Activated B cell treated with CpG ODN at 0.5 μM for 24 hours (primary cell): ENCODE measurements at places on chromosomes 6 and 20. TPM values are rescaled to one million over a fixed set of nuclear protein-coding genes. Genes with fewer than 3 reads are reported as not detected.

LCA5 gene
- total RNA-seq, result 0.17 and 0.18 TPM in 2 replicates

CDH26 gene
- 1.4 and 1.6 TPM in 2 replicates for total RNA-seq

SRMS gene
- 0.16 TPM in 1 of 2 replicates, not detected in the other for total RNA-seq

GRCh38 chr6:99345164-99345563, 4.3 kb downstream of the FAXC start:
- no peak overlapping the region for H3K4me3 ChIP-seq
- DNase-seq, result no peak
- no peak overlapping the region for H3K27ac ChIP-seq
- H3K4me1 ChIP-seq, result peaks cover 6% of the 10 kb centered on the region
- H3K27me3 ChIP-seq, result peaks cover 33% of the 10 kb centered on the region

DNA sequence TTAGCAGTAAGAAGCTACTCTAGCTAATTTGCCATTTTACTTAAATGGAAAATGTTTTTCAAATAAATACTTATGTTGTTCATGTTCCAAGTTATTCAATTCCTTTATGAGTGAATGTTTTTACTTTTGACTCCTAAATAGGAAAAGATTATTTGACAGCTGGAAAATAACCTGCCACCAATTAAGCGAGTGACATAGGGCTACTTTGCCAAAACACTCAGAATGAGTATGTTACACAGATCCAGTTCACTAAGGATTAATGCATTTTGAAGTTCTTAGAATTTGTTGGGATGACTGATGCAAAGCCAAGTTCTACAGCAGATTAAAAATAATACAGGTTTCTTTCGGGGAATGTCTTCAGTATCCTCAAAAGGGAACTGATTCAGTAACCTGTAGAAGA, 144.4 kb downstream of the ADGRG6 start:
- H3K4me3 ChIP-seq, result no peak overlapping the region
- DNase-seq, result no peak
- no peaks in the 10 kb centered on the region for H3K4me1 ChIP-seq
- H3K27ac ChIP-seq, result no peak overlapping the region

- no peak for DNase-seq
- peaks cover 86% of the 10 kb centered on the region for H3K36me3 ChIP-seq
Measured at GRCh38 chr20:32139947-32140346, 30.4 kb downstream of the TM9SF4 start.

DNA sequence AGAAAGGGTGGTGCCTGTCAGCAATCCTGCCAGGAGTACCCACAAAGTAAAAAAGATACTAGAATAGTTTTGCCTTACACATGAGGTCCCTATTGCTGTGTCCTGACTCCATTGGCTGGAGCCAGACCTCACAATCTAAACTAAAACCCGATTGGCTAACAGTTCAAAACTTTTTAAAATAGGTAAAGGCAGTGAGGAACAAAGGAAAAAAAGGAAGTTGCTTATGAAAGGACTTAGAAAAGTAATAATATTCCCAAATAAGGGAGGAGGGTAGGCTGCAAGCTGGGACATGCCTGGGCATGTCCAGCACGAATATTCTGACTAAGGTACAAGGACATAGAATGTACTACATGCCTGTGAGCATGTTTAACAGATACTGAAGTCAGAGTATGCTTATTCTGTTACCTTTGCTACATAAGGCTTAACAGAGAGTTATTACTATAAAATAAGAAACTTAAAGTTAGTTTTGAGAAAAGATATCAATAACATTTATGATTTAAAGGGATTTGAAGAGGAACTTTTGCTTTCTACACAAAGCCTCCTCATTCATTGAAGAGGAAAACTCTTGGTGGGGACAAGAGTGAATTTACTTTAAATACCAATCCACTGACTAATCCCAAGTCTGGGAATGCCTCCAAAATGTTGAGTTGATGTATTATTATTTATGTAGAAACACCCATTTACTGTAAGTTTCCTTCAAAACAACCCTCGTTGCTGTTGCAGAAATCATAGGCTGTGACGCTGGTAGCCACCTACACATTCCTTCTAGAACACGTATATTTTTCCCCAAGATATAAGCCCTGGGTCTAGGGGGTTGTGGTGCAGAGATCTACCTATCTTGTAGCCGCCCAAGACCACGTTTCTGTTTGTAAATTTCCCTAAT, 8.2 kb upstream of the MTHFD1L start:
- H3K4me1 ChIP-seq, result peaks cover 8% of the 10 kb centered on the region
- no peak overlapping the region for H3K27ac ChIP-seq
- DNase-seq, result no peak
- H3K36me3 ChIP-seq, result peaks cover 41% of the 10 kb centered on the region

DNA sequence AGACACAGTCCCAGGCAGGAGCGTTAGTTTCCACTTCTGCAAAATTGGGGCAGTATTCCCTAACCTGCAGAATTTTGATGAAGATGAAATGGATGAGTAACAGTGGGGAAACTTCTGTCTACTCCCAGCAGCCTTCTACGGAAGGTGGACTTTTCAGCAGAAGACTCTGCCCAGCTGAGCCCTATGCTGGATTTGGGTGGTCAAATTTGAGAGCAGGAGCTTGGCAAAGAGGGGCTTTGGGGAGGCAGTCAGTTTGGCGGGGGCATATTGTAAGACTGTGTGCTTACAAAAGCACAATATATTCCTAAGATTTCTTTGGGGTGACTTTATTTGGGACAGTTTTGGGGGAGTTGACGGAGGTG, 5.4 kb upstream of the SDCBP2 start:
- H3K4me1 ChIP-seq, result peaks cover 48% of the 10 kb centered on the region
- H3K27me3 ChIP-seq, result no peaks in the 10 kb centered on the region
- H3K36me3 ChIP-seq, result peaks cover 37% of the 10 kb centered on the region
- DNase-seq, result no peak
- no peak overlapping the region for H3K4me3 ChIP-seq

- H3K27me3 ChIP-seq, result no peaks in the 10 kb centered on the region
- H3K4me3 ChIP-seq, result no peak overlapping the region
- H3K36me3 ChIP-seq, result no peaks in the 10 kb centered on the region
- H3K4me1 ChIP-seq, result no peaks in the 10 kb centered on the region
- no peak for DNase-seq
Measured at GRCh38 chr6:71822625-71823024, 63.7 kb upstream of the RIMS1 start.

DNA sequence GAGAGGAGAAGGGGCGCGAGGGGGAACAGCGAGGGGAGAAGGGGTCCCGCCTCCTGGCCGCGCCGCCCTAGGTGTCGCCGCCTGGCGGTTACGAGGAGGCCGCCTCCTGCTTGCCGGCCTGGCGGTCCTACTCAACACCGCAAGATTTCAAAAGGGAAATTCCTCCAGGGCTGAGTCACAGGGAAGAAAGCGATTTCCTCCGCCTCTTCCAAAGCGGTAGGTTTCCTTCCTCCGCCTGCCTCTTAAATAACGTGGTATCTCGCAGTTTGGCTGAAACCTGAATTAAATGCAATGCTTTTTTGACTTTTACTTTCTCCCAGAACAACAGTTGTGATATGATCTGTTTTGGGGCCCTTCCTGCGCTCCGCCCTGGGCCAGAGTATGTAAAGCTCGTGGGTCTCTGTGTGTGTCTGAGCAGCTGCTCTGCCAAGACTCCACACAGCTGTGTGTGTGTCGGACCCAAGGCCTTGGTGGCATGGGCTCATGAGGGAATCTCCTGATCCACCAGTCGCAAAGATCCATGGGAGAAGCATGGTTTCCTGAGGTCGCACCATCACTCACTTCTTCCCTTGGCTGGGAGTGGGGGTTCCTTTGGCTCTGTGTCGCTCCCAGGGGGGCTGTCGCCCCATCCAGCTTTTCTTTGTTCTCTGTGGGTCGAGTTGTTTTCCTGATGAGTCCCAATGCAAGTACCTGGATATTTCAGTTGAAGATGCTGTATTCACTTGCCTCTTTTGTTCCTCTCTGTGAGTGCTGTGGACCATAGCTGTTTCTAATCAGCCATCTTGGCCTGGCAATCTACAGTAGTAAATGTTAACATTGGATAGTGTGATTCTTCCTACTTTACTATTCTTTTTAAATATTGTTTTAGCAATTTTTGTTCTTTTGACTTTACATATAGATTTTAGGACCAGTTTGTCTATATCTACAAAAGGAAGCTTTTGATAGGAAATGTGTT, 31.6 kb upstream of the NOTCH4 start:
- peaks cover 11% of the 10 kb centered on the region for H3K36me3 ChIP-seq
- H3K27ac ChIP-seq, result peak overlapping the region; percentile 92
- H3K4me3 ChIP-seq, result peak overlapping the region; percentile 84
- H3K4me1 ChIP-seq, result peaks cover 77% of the 10 kb centered on the region
- DNase-seq, result peak; percentile 54
- H3K27me3 ChIP-seq, result no peaks in the 10 kb centered on the region

- DNase-seq, result no peak
- H3K27ac ChIP-seq, result no peak overlapping the region
- no peak overlapping the region for H3K4me3 ChIP-seq
Measured at GRCh38 chr6:132520953-132521352, 8.0 kb upstream of the STX7 start.

DNA sequence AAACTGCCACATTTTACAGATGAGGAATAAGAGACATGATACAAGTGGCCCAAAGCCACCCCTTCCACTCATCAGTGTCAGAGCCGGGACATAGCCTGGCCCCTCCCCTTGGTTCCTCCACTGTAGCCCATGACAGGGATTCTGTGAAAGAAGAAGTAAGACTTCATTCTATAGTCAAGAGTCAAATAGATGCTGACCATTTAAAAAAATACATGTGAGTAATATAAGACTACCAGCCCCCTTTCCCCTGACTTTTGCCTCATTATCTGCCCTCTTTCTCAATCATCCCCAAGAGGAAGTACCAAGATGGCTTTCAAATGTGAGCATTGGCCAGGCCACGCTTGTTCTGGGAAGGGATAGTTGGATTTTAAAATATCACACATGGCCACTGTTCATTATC, 57.8 kb upstream of the TAB2 start:
- no peak for DNase-seq
- H3K27me3 ChIP-seq, result no peaks in the 10 kb centered on the region
- no peak overlapping the region for H3K27ac ChIP-seq
- peaks cover 9% of the 10 kb centered on the region for H3K4me1 ChIP-seq
- no peaks in the 10 kb centered on the region for H3K36me3 ChIP-seq

DNA sequence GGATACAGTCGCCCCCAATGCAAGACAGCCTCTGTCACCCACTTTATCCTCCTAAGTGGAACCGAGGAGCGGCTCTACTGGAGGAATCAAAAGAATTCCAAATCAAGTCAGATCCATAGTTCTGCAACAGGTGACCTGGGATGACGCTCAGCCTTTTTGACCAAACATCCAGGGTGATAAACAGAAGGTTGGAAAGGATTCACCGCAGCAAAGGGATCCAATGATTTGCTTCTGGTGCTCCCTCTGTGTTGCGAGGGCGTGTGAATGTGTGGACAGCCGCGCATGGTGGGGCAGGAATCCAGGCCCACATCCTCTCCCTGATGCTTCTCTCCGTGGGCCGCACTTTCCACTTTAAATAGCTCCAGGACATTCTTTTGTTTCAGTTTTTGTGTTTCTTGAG, 116.8 kb upstream of the CDH4 start:
- H3K27ac ChIP-seq, result no peak overlapping the region
- H3K27me3 ChIP-seq, result no peaks in the 10 kb centered on the region
- no peaks in the 10 kb centered on the region for H3K4me1 ChIP-seq
- H3K4me3 ChIP-seq, result no peak overlapping the region
- no peaks in the 10 kb centered on the region for H3K36me3 ChIP-seq
- no peak for DNase-seq

DNA sequence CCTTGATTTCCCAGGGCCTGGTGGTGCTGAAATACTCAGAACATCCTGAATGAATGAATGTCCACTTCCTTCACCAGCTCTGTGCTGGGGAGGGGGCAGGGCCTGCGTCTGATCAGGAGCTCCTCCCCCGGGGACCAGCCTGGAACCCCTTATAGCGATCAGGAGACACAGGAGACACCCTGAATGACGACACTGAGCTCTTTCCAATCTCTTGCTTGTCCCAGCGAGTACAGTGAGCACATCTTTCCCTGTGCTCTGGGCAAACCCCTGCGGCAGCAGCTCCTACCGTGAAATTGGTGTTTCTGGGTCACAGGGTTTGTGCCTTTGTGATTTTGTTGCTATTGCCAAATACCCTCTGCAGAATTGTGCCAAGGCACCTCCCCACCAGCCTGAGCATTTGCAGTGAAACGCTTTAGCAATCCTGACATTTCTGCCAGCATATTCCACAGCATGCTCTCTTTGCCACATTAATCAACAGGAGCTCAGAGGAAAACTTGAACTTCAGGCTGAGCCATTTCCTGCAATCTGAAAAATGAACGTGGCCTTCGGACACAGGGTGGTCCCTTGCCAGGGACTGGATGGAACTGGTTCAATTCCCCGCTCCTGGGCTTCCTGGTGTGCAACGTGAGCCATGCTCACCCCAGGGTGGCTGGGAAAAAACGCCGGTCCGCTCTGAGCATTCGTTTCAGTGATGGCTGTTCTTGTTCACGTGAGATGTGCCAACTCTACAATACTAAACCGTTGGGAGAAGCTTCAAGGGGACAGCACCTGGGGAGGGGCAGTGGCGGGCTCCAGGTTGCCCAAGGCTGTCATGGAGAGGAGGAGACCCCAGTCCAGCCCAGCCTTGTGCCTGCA, 23.1 kb upstream of the MRGBP start:
- H3K27ac ChIP-seq, result no peak overlapping the region
- H3K4me3 ChIP-seq, result no peak overlapping the region
- H3K4me1 ChIP-seq, result peaks cover 22% of the 10 kb centered on the region
- no peak for DNase-seq
- no peaks in the 10 kb centered on the region for H3K36me3 ChIP-seq
